ENCODE measurements at places on chromosomes 6 and 20.
A peak's percentile ranks its signal among the peaks of the same experiment; 100 is the strongest.

DNA sequence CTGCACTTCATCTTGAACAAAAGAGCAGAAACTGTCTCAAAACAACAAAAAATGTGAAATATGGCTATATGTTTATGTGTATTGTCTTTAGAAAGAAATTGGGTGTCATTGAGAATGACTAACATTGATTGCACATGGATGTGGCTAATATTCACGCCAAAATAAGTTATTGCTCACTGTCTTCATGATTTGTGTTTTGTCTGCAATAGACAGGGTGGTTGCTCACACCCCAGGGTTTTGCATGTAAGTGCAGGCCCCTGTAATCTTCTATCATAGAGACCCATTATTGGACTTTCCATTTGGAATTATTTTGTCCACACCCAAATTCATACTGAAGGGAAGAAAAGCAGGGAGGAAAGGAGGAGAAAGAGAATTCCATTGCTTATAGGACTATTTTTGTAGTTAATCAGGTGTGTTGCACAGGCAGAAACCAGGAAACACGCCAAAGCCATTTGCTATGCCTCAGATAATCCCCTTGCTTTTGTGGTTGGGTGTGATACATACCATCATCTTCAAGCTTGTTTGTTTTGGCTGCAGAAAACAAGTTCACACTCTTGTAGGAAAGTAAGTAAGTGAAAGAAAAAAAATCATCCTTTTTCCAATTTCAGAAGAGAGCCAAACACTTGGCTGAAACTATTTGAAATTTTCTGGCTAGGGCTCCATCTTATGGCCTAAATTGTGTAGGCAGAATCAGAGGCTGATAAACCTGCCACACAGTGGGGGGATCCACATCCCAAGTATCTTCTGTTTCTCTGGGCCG is 214.1 kb downstream of the COL12A1 start:
- no peak overlapping the region for H3K27ac ChIP-seq
- H3K4me3 ChIP-seq = no peak overlapping the region
- no peaks in the 10 kb centered on the region for H3K27me3 ChIP-seq
- DNase-seq = peak; percentile 49

- no peak for DNase-seq
- no peaks in the 10 kb centered on the region for H3K36me3 ChIP-seq
- no peaks in the 10 kb centered on the region for H3K27me3 ChIP-seq
- no peak overlapping the region for H3K4me3 ChIP-seq
- H3K27ac ChIP-seq = no peak overlapping the region
Observed at GRCh38 chr20:52530571-52530970, 339.0 kb upstream of the ZFP64 start.

GRCh38 chr6:30037182-30037788 is 23.8 kb upstream of the POLR1H start:
- DNase-seq = no peak
- H3K27ac ChIP-seq = no peak overlapping the region
- no peaks in the 10 kb centered on the region for H3K27me3 ChIP-seq
- no peaks in the 10 kb centered on the region for H3K36me3 ChIP-seq

GRCh38 chr6:77461796-77462195 is 1.5 kb downstream of the HTR1B start:
- no peaks in the 10 kb centered on the region for H3K36me3 ChIP-seq
- H3K4me1 ChIP-seq = no peaks in the 10 kb centered on the region
- peak; percentile 51 for DNase-seq
- no peak overlapping the region for H3K4me3 ChIP-seq

GRCh38 chr6:125584468-125584939 is 164.9 kb upstream of the HEY2 start:
- DNase-seq = peak; percentile 93
- H3K27me3 ChIP-seq = no peaks in the 10 kb centered on the region
- peak overlapping the region; percentile 69 for H3K27ac ChIP-seq
- H3K36me3 ChIP-seq = no peaks in the 10 kb centered on the region

DNA sequence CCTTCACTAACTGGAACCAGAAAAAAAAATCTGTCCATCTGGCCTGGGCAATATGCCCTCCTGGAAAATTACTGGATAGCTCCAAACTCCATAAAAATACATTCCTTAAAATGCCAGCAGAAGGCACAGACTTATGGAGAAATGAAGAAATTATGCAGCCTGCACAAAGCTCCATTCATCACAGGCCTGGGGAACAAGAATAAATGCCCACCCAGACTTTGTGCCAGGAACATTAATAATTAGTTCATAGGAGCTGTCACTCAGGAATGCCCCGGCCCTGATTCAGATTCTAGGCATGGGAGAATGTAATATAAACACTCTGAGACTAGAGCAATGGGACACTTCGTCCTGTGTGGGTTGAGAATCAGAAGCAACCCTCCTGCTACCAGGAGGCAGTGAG is 199.3 kb downstream of the OTOR start:
- H3K4me3 ChIP-seq = no peak overlapping the region
- H3K27me3 ChIP-seq = no peaks in the 10 kb centered on the region
- DNase-seq = no peak
- H3K36me3 ChIP-seq = no peaks in the 10 kb centered on the region

DNA sequence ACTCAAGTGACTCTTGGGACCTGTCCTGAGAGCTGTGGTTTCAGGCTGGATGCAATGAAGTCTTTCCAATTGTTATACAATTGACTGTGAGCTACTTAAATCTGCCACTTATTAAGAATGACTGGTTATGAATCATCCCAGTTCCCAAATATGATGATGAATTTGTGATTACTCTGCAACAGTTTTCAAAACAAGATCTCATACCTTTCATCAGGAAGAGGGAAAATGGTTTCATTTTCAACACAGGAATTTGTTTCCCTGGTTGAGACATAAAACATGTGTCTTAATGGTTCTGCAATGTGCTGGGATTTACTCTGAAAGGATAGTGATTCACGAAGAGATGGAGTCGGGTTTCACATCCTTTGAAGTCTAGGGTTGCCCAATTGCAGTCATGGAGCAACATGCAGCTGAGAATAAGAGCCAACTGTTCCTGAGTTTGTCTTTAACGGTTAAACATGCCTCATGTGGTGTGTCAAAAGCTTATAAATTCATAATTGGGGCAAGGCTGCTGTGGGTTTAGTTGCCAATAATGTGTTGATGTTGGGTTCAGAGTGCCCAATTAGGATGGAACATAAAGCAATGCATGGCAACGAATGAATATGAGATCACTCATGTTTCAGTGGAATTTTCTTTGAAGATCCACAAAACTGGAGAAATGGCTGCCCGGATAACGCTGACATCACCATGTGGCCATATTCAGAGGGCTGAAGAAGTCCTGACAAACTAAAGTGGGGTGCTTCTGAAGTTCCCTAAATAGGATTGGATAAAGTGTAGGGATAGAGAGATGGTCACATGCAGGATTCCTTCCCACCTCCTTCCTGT is 41.0 kb downstream of the CYP24A1 start:
- H3K27me3 ChIP-seq = no peaks in the 10 kb centered on the region
- no peak overlapping the region for H3K4me3 ChIP-seq
- no peak overlapping the region for H3K27ac ChIP-seq
- H3K4me1 ChIP-seq = no peaks in the 10 kb centered on the region
- H3K36me3 ChIP-seq = no peaks in the 10 kb centered on the region
- peak; percentile 63 for DNase-seq

DNA sequence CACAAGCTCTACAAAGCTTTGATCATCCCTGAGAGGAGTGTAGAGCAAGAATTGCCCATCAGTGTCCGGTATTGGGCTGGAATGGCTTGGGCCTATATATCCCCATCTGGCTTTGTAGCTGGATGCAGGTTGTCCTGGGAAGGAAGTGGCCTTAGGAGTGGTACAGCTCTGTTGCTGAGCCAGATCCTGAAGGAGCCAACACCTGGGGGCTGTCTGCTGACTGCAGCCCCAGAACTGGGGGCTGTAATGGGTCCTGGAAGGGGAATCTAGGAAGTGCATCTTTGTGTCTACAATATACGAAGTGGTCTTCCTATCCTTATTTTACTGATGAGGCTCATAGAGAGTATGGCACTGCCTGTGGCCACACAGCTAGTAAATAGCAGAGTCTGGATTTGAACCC is 145.9 kb downstream of the CDC5L start:
- no peak overlapping the region for H3K4me3 ChIP-seq
- H3K27me3 ChIP-seq = no peaks in the 10 kb centered on the region
- H3K27ac ChIP-seq = no peak overlapping the region
- peak; percentile 37 for DNase-seq
- H3K36me3 ChIP-seq = no peaks in the 10 kb centered on the region

DNA sequence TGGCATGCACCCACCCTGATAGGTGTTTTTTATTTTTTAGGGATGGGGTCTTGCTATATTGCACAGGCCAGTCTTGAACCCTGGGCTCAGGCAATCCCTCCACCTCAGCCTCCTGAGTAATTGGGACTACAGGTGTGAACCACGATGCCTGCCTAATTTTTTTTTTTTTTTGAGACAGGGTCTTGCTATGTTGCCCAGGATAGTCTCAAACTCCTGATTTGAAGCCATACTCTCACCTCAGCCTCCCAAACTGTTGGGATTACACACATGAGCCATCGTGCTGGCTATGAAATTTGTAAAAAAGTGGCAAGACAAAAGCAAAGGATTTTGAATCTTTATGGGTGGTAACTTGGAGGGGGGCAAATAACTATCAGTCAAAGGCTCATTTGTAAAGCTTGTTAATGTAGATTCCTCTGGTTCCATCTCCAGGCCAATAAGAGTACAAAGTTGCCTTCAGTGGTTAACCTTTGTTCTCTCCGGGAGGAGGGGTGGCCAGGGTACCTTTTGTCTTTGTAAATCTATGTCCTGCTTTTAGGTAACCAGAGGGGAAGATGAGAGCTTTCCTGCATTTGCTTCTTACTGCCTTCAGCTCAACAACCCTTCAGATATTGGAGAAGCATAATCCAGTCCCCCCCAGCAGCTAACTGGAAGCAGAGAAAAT is 372.0 kb upstream of the JARID2 start:
- H3K4me1 ChIP-seq = no peaks in the 10 kb centered on the region
- no peak overlapping the region for H3K27ac ChIP-seq
- H3K36me3 ChIP-seq = no peaks in the 10 kb centered on the region

GRCh38 chr6:138863321-138863720 is 67.4 kb downstream of the ECT2L start:
- no peak overlapping the region for H3K4me3 ChIP-seq
- no peaks in the 10 kb centered on the region for H3K27me3 ChIP-seq
- H3K27ac ChIP-seq = peak overlapping the region; percentile 58
- no peak for DNase-seq

DNA sequence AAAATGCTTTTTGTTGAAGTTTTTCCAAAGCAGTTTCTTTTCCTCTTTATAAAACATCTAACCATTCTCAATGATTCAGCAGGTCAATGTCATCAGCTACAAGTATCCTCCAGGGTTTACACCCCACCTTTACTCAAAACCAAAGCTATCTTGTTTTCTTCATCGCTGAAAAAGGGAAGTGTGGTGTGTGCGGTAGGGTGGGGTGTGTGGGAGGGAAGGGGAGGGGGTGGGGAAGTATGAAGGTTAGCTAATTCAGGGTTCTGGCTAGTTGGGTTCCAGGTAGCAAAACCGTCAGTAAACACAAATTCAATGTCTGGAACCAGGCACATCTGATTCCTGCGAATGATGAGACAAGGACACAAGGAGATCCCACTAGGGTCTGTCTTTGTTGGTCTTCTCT is 189.6 kb downstream of the GJA10 start:
- H3K4me1 ChIP-seq = peaks cover 17% of the 10 kb centered on the region
- H3K4me3 ChIP-seq = no peak overlapping the region
- no peak overlapping the region for H3K27ac ChIP-seq
- no peak for DNase-seq

DNA sequence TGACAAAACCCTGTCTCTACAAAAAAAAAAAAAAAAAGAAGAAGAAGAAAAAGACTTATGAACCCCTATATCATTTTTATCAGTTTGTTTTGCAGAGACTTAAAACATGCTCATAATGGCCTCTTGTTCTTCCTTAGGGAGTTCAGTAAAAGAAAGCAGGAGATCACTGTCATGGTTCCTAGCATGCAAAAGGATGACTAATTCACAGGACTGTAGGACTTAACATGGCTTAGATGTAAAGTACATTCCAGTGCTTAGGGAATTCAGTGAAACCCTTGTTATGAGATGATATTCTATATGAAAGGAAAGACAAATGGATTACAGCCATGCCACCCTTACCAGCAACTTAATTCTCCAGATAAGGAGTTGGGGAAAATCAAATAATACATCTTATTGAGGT is 29.5 kb downstream of the EEF1A1 start:
- H3K27ac ChIP-seq = no peak overlapping the region
- no peaks in the 10 kb centered on the region for H3K4me1 ChIP-seq

- H3K27me3 ChIP-seq = no peaks in the 10 kb centered on the region
- no peak overlapping the region for H3K27ac ChIP-seq
- no peak for DNase-seq
- peaks cover 4% of the 10 kb centered on the region for H3K4me1 ChIP-seq
- H3K4me3 ChIP-seq = no peak overlapping the region
- no peaks in the 10 kb centered on the region for H3K36me3 ChIP-seq
Observed at GRCh38 chr6:2630891-2631571, 119.7 kb downstream of the MYLK4 start.

DNA sequence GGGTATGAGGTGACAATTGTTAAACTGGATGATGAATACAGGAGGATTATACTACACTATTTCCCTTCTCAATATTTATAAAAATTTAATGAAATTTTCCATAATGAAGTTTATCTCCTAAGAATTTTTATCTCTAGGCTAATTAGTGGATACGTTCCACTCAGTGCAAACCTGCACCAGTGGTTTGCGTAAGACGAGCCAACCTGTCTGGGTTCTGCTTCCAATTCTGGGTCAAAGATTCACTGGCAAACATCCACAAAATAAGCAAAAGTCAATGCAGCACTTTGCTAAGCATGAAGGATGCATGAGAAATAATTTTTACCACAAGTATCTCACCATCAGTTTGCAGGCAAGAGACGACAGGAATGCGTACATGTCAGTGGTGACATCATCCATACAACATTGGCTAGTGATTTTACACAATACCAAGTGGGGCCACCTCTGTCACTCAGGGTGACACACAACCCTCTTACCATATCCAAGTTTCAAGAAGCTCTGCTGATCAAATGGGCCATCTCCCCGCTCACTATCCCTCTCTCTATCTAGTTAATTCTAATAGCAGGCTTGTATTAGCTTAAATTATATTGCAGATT is 51.7 kb downstream of the FAM50B start:
- H3K36me3 ChIP-seq = no peaks in the 10 kb centered on the region
- no peaks in the 10 kb centered on the region for H3K27me3 ChIP-seq
- H3K27ac ChIP-seq = no peak overlapping the region

GRCh38 chr6:22756365-22756764 is 187.0 kb downstream of the HDGFL1 start:
- no peak overlapping the region for H3K4me3 ChIP-seq
- H3K4me1 ChIP-seq = no peaks in the 10 kb centered on the region
- H3K27ac ChIP-seq = no peak overlapping the region
- DNase-seq = no peak
- no peaks in the 10 kb centered on the region for H3K27me3 ChIP-seq

DNA sequence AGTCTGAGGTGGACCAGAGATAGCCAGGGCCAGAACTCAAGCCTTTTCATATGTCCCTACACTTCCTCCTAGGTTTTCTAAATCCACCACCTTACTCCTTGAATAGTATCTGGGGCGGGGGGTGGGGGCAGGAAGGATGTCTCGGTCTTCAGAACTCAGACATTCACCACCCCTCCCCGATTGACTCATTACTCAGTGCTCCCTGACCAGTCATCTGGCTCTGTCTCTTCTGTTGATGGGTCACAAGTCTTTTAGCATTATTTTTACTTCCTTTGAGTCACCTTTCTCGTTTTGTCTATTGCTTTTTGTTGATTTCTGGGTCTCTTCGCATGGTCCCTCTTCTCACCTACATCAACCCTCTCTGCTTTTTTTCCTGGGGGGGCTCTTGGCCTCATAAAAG is 23.3 kb downstream of the NOX3 start:
- H3K36me3 ChIP-seq = no peaks in the 10 kb centered on the region
- H3K27ac ChIP-seq = no peak overlapping the region
- H3K4me1 ChIP-seq = no peaks in the 10 kb centered on the region
- DNase-seq = no peak
- H3K4me3 ChIP-seq = no peak overlapping the region

Measured in endodermal cell (in vitro differentiated cells).